Posterior cingulate gyrus (tissue), 11 donors: ENCODE measurements at places on chromosomes 12 and 14.

GRCh38 chr12:50453872-50454271, 50.9 kb upstream of the DIP2B start:
- no peak for DNase-seq

DNA sequence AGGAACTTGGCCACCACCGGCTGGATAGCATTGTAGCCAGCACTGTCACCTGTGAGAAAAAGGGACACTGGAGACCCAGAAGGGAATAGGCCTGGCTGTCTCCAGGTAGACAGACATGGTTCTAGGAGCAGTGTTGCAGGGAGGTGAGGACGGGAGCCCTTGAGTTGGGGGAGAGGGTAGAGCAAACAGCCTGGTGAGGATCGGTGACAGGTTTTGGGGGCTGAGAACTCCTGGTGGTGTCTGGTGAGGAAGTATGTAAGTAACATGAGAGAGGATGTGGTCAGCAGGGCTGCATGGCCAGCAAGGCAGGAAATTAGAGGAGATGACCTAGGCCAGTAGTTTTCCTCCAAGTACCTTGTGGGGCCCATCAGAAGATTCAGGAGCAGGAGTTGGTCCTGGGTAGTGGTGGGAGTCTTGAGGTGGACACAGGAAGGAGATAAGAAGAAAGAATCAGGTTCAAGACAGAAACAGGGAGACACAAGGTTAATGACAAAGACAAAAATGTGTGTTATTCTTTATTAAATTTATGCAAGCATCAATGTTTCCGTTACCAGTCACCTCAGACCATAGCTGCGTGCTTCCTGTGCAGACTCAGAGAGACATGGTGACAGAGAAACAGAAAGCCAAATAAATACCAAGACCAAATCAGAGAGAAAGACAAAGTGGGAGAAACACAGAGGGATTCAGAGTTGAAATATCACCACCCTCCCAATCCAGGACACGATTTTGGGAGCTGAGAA, at the start of gene ARHGAP9:
Gene ARHGAP9 (minus strand): TSS at position 491 of the 740 bp plus-strand sequence. CDS start 460 bp downstream, at position 31.
- no peak for DNase-seq

- no peak for DNase-seq
Observed at GRCh38 chr12:12350868-12351463, 924 bp upstream of the MANSC1 start.

DNA sequence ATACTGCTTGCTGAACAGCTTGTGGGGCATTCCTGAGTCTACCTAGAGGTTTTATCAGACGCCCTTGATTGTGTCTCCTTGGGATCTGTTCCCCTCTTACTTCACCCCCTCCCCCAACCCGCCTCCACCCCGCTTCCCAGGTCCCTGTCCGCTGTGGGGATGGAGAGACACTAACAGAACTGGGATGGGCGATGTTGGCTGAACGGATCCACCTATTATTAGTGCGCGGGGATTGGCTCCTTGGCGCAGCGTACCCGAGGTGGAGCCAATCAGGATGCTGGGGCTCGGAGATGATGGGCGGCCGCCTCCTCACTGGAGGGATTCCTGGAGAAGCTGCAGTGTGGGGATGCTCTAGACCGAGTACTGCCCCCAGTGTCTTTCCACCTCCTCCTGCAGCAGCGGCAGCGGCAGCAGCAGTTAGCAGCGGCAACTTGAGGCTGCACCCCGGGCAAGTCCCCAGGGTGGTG, at the start of gene SYT1:
Gene SYT1 (plus strand): TSS at position 372 of the 467 bp plus-strand sequence.
- peak; percentile 92 for DNase-seq

- no peak for DNase-seq
Observed at GRCh38 chr12:106178562-106178961, 39.8 kb upstream of the NUAK1 start.

GRCh38 chr14:52131640-52132320, 62.9 kb upstream of the NID2 start:
- peak; percentile 79 for DNase-seq

- no peak for DNase-seq
Observed at GRCh38 chr14:41666301-41666700, 59.6 kb downstream of the LRFN5 start.

GRCh38 chr12:8609061-8609570, 3.5 kb downstream of the AICDA start:
- no peak for DNase-seq

DNA sequence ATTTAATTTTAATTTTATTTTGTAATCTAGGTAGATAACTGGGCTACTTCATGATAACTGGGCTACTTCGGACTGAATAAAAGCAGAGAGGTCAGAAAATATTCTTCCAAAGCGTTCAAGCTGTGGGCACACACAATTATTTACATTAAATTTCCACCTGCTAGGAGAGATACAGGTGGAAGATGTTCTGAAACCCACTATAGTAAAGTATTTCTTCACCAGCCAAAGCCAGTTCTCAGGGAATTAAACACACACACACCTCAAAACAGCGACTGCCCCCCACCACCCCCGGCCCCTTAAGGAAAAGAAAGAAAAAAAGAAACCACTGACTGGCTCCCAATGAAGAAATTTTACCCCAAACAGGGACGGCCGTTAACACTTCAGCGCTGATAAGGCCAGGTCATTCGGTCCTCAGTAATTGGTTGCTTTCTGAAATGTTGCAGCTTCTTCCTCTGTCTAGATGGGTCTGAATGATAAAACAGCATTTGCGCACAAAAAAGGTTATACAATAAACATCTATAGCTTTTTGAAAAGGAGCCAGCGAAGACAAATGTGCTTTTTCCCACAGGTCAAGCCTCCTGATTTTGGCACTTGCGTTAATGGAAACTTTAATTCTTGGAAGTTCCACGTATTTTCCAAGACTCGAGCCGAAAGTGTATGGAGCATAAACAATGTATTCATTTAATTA, 771 bp upstream of the KCNJ8 start:
- no peak for DNase-seq

DNA sequence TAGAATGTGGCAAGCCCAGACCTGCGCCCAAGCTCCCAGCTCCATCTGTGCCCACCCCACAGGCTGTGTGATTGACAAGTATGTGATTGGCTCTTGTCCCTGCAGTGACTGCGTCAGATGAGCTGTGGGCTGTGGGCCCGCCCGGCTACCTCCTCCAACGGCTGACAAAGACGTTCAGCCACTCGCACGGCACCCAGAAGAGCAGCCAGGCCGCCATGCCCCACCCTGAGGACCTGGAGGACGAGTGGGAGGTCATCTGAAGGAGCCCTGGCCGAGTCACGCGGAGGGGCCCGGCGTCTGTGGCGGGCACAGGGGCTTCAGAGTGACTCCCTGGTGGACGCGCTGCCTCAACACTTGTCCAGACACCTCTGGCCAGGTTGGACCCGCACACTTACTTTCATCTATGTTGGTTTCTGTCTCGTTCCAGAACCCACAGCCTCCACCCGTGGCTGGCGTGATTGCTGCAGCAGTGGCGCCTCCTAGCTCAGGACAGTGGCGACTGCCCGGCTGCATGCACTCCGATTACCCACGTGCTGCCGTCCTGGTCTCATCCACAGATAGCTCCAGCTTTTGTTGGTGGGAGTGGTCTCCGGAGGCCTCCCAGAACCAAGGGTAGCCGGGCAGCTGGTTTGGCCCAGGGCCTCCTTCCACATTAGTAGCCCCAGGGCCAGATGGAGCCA, 11.4 kb downstream of the ANKRD9 start:
- no peak for DNase-seq

DNA sequence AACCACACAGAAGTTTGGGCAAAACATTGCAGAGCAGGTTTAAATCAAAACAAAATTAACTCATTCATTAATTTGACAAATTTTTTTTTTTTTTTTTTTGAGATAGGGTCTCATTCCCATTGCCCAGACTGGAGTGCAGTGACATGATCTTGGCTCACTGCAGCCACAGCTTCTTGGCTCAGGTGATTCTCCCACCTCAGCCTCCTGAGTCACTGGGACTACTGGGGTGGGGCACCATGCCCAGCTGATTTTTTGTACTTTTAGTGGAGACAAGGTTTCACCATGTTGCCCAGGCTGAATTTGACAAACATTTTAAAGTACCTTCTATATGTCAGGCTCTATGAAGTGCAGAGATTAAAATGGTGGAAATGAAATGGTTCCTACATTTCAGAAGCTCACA, 257.1 kb upstream of the NPAS3 start:
- no peak for DNase-seq

- DNase-seq: no peak
Observed at GRCh38 chr14:57656853-57657252, 163.2 kb upstream of the CCDC198 start.

DNA sequence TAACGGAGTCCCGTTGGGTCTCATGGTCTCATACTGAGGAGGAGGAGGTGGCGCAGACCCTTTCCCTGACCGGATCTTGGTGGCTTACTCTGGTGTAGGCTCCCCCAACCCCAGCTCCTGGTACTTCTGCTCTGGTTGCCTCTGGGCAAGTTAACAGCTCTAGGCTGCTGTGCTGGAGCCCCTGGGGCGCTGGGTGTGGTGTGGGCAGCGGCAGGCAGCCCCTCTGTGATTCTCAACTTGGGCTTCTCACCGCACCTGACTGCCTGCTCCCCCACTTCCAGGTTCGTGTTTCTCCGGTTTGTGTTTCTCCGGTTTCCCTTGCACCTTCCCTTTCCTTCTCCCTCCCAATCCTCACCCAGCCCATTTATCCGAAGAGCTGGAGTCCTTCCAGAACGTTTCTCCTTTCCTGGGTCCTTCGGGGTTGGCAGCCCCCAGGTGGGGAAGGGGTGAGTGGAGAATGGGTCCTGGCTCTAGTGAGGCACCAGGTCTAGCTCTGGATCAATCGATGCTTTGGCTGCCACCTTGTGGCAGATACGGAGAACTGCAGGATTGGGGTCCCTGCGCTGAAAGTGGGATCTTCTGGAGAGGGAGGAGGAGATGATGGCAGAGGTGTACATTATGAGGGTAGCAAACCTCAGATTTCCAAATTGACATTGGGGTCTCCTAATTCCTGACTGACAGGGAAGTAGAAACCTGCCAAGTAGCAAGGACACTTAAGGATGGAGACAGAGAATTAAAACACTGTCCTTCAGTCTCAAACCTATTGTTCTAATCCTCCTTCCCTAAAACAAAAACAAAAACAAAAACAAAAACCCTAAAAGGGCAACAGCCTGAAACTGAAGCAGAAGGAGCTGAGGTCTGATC, 8.3 kb downstream of the CISTR start:
- peak; percentile 61 for DNase-seq

DNA sequence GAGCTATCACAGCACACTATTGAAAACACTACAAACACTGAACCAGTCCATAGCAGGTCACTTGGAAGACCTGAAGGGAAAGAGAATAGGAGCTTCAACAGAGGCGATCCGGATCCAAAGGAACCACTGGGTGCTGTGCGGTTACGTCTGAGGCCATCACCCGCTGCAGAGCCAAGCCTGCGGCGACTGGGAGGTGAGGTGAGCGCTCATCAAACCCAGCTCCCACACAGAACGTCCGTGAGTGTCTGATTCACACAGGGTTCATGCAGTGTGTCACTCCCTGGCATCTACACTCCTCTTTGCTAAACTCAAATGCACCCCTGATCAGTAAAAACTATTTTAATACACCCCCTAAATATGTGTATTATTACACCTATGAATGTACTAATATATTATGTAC, 64.1 kb downstream of the TMEM132D start:
- no peak for DNase-seq

DNA sequence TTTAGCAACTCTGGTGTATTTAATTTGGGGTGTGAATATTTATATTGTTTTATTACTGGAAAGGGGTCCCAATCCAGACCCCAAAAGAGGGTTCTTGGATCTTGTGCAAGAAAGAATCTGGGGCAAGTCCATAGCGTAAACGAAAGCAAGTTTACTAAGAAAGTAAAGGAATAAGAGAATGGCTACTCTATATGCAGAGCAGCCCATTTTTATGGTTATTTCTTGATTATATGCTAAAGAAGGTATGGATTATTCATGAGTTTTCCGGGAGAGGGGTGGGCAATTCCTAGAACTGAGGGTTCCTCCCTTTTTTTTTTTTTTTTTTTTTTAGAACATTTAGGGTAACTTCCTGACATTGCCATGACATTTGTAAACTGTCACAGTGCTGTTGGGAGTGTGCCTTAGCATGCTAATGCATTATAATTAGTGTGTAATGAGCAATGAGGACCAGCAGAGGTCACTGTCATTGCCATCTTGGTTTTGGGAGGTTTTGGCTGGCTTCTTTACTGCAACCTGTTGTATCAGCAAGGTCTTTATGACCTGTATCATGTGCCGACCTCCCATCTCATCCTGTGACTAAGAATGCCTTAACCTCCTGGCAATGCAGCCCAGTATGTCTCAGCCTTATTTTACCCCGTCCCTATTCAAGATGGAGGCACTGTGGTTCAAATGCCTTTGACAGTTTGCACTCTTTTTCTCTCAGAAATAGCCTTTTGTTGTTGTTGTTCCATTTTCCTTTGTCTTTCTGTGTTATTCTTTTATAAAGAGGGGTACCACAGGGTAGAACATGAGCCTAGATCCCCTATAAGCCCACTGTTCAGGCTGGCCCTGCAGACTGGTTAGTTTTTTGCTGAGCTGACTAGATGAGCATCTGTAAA, 75.5 kb upstream of the DCD start:
- no peak for DNase-seq

GRCh38 chr12:63042646-63043045, 107.7 kb upstream of the PPM1H start:
- no peak for DNase-seq

DNA sequence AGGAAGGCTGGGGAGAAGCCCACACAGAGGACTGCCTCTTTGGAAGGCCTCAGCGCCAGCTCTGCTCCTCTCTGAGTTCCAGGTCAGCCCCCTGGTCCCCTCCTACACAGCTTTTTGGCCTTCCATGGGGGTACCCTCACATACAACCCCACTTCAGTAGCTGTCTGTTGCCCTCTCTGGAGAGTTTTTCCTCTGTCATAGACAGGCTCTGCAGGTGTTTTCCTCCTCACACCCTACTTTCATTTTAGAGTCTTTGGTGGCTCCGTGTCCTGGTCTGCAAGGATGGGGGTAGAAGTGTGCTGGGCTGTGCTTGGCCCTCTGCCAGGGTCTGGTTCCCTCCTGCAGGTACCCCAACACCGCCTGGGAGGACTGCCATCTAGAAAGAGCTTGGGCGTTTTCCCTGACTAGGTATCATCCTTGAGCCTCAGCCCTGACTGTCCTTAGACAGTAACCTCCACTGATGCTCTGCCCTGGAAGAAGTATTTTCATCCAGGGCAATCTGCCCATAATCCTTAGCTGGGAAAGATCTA, 15.1 kb downstream of the ZDHHC22 start:
- no peak for DNase-seq

- DNase-seq: no peak
Observed at GRCh38 chr12:9751204-9752144, 9.2 kb downstream of the CD69 start.

- no peak for DNase-seq
Observed at GRCh38 chr12:30191696-30192455, 408.1 kb upstream of the TMTC1 start.

GRCh38 chr12:16972923-16973770, 367.2 kb upstream of the LMO3 start:
- DNase-seq: no peak

GRCh38 chr14:102949062-102949800, 26.8 kb downstream of the AMN start:
- peak; percentile 90 for DNase-seq
